ENCODE measurements at places on chromosomes 7 and 10.

DNA sequence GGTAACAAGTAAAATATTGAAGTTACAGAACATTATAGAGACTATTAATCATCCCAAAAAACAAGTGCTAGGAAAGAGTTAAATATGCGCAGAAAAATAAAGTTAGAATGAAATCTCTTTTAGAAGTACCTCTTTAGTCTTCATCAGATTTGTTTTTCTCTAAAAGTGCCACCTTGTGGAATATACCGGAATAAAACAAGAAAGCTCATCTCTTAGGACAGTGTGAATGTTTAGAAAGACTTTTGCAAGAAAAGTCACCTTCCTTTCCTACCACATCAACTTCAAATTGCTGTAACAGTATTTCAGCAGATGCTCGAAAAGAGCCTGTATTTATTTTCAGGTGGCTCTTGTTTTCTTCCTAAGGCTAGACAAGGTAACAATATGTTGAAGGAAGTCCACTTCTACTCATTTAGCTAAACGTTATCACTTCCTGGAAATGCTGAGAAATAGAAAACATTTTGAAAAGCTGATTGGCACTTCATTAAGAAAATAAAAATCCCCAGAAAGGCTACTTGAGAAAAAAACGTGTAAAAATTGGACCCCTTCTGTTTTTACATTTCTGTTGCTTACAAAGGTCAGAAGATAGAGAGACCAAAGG is 19.8 kb upstream of the FAM133B start:
- DNase-seq, result peak; percentile 35

DNA sequence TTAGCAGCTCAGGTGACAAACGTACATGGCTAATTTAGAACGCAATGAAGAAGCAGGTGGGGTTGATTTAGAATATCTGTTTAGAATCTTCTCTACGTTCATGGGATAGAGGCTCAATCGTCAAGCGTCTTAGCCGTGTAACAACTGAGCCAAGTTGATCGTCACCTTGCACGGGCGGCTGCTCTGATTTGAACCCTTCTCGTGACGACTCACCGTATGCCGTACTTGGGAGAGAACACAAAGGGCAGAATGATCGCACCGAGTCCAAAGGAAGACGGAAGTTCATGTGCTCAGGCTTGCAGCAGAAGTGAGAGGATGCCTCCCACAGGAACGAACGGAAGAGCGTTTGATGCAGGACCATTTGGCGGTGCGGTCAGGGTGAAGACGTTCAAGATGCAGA is 108.3 kb upstream of the TCERG1L start:
- DNase-seq, result no peak

- DNase-seq, result peak; percentile 72
Measured at GRCh38 chr10:58806970-58807628, 294.4 kb downstream of the BICC1 start.

GRCh38 chr10:132533571-132534260 is 3.9 kb upstream of the INPP5A start:
- no peak for DNase-seq

- DNase-seq, result no peak
Measured at GRCh38 chr7:35781200-35781701, 19.6 kb upstream of the SEPTIN7 start.

DNA sequence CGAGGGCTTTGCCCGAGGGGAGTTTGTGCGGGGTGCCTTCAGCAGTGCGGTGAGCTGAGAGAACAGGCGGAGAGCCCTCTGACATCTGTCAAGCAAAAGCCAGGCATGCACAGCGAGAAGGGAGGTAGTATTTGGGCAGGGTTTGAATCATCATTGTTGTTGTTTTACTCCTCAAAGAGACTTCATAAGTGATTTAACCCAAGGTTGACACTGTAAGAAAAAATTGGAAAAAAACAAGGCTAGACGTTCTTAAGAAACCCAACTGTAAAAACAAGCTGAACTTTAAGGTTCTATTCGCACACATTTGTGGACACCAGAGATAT is 1.3 kb downstream of the ADAM22 start:
- no peak for DNase-seq

All from HT1080 (cell line).